GM04504 (cell line): ENCODE measurements at places on chromosomes 1 and 21.
A peak's percentile ranks its signal among the peaks of the same experiment; 100 is the strongest.

GRCh38 chr1:3237994-3238702 lies 169.1 kb downstream of the PRDM16 start:
- no peak for DNase-seq

GRCh38 chr1:202204065-202204464 lies 10.5 kb downstream of the LGR6 start:
- DNase-seq = no peak

GRCh38 chr1:9289711-9290485 lies 2.8 kb upstream of the SPSB1 start:
- peak; percentile 79 for DNase-seq

DNA sequence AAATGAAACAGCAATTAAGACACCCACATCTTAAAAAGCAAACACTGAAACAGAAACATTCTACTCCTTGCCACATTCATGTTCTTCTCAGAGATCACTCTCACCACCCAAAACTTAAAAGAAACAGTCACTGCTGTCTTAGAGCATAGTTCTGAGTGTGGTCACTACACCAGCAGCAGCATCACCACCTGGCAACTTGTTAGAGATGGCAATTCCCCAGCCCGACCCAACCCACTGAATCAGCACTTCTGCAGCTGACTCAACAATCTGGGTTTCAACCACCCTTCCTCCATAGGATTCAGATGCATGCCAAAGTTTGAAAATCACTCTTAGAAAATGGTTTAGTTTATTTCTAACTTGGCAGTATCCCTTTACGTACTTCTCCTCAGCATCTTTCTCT lies 126.1 kb downstream of the CDC42BPA start:
- DNase-seq = peak; percentile 94

DNA sequence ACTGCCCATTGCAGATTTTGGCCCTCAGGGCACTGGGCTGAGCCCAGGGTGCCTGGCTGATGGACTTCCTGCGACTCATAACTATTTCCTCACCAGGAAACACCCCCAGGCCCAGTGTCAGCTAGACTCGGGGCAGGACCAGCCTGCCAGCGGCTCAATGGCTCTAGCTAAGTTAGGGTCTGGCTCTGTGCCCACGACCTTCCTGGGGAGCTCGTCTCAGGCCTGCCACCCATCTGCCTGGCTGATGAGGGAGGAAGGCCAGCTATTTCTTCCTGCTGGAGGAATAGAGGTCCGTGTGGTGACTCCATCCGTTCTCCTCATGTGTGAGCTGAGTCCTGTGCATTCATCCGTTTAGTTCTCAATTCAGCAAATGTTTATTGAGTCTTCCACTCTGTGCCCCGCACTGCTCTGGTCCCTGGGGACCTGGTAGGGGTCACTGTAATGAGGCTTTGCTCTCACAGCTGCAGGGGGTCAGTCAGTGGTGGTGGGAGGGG lies 44.5 kb downstream of the KIRREL1 start:
- DNase-seq = peak; percentile 47
